ENCODE measurements at places on chromosomes 1 and 21. TPM values are rescaled to one million over a fixed set of nuclear protein-coding genes. Genes with fewer than 3 reads are reported as not detected.

ADARB1 gene
- 29.2 TPM for total RNA-seq

CA14 gene
- total RNA-seq, result 0.37 TPM

DNA sequence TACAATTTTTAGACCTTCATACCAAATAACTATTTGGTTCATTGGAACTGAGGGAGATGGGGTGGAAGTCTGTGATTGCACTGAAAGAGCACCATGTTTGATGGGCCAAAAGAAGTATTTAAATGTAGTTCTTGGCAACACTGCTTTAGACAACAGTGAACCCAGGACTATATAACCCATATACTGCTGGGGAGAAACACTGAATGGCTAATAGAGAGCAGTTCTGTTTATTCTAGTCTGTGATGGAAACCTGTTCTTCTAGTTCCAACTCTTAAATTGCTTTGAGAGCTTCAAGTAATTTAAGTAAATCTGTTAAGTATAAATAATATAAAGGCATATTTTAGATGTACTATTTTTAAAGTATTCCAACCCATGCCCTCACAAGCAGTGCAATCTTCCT lies 96.3 kb downstream of the NIBAN1 start:
- DNase-seq, result no peak

DNA sequence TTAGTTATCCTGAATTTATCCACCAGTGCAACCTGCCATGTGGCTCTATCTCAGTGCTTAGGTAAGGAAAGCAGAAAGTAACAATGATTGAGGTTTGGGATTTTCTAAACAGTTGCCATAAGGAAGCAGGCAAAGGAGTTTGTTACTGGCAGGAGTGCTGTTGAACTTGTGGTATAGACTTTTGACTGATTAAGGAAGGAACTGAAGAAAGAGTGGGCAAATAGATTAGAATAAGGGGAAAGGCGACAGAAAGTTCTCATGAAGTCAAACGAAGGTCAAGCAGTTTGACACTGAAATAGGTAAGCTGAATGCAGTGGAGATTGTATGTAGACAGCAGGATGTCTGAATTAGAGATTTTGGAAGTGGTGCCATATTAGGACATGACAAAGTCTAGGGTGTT lies 24.2 kb upstream of the CR2 start:
- DNase-seq, result no peak

DNA sequence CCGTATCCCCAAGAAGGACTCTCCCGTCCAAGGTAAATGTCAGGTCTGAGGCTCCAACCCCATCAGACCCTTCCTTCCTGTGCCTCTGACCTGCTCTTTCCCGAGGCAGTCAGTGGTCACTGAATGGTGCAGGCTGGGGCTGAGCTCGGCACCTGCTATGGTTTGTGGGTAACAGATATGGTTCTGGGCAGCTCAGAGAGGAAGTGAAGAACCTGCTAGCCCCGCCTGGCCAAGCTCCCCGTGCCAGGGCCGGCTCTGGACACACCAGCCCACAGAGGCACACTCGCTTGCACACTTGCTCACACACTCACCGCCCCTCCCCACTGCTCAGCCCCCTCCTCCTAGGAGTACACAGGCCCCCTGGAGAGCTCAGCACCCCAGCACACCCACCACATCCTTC lies 16.4 kb downstream of the NCMAP start:
- DNase-seq, result no peak

Data from foreskin keratinocyte (primary cell).